ENCODE measurements at places on chromosomes 2 and 18.

GRCh38 chr2:165573534-165574461, 104.3 kb downstream of the CSRNP3 start:
- no peak for DNase-seq

- DNase-seq = no peak
Observed at GRCh38 chr2:77566582-77566981, 44.4 kb upstream of the LRRTM4 start.

DNA sequence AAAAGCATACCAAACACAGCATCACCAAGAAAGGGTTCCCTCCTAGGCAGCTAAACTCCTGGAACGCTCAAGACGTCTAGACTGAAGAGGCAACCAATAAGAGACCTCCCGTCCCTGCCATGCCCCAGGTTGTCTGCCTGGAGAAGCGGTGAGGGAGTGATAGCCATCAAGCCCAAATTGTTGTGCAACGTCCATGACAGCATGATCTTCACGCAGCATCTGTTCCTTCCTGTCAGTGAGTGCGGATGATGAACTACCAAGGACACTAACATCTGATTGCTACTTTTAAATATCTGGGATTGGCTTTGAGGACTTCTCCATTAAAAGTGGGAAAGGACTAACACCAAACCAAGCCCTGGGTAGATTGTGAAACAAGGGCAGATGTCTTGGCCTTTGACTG, 149.7 kb downstream of the TXNL1 start:
- DNase-seq = no peak

GRCh38 chr2:187900021-187900420, 345.8 kb upstream of the TFPI start:
- no peak for DNase-seq

- no peak for DNase-seq
Observed at GRCh38 chr18:12492907-12493306, 85.2 kb downstream of the PRELID3A start.

- DNase-seq = no peak
Observed at GRCh38 chr2:54274781-54275242, 18.8 kb upstream of the TSPYL6 start.

DNA sequence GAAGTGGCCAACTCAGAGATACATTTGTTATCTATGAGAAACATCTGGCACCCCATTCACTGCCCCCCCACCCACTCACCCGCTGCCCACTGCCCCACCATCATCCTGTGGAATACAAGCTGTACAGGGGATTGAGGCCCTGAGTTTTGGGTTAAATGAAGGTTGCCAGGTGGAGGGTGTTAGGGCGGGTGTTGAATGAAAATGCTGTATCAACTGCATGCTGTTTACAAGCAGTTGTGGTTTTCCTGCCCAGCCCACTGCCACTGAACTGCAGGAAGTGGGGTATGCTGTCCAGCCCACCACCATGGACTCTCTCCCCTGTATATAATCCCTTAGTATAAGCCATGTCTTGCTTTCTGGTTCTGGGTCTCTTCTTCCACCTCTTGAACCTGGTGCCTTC, 481.9 kb downstream of the METTL4 start:
- DNase-seq = no peak

Data from Kasumi-1 (cell line).